CD4-positive, alpha-beta T cell (primary cell): ENCODE measurements at places on chromosomes 16 and 17.
A peak's percentile ranks its signal among the peaks of the same experiment; 100 is the strongest.

DNA sequence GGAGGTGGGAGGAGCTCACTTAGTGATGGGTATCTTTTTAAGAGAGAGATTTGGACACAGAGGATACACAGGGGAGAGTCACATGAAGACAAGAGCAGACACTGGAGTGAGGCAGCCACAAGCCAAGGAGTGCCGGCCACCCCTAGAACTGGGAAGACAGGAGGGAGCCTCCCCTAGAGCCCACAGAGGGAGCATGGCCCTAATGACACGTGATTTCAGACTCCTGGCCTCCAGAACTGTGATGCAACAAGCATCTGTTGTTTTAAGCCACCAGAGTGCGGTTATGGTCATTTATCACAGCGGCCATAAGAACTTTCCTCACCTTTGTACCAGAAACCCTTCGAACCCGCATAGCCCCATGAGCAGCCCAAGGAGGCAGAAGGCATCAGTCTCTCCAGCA is 33.3 kb downstream of the SLC38A8 start:
- DNase-seq, result no peak

- no peak for DNase-seq
Measured at GRCh38 chr16:11792410-11793241, 4.4 kb downstream of the ZC3H7A start.

- no peak for DNase-seq
Measured at GRCh38 chr16:23575834-23576233, 18.3 kb downstream of the UBFD1 start.

GRCh38 chr17:38873640-38874380 is 4.0 kb downstream of the LASP1 start:
- no peak for DNase-seq

DNA sequence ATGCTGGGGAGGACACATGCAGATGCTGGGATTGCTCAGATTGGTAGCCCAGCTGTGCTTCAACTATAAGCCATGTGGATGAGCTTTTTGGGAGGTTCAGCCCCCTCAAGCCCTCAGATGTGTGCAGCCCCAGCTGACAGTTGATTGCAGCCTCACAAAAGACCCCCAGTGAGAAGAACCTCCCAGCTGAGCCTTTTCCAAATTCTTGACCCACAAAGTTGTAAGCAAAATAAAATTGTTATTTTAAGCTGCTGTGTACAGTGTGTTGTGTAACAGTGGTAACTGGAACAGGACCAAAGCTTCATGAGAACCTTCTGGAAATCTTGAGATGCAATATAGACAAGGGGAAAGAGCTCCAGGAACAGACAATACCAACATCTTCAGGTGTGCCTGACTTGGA is 156.8 kb upstream of the IRX3 start:
- no peak for DNase-seq

DNA sequence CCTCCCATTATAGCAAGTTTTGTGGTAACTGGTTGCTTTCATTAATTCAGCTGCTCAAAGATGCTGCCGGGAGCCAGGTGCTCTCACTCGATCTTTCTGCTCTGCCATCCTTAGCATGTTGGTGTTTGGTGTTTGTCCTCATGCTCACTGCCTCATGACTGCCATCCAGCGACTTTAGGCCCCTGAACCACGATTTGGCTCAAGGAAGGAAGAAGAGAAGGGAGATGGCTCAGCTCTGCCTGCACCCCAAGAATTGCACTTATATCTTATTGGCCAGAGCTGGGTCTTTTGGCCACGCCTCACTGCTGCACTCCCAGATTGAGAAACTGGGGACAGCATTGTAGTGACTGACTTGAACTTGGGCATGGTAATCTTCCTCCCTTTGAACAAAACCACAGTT is 52.7 kb downstream of the ARSG start:
- DNase-seq, result no peak

DNA sequence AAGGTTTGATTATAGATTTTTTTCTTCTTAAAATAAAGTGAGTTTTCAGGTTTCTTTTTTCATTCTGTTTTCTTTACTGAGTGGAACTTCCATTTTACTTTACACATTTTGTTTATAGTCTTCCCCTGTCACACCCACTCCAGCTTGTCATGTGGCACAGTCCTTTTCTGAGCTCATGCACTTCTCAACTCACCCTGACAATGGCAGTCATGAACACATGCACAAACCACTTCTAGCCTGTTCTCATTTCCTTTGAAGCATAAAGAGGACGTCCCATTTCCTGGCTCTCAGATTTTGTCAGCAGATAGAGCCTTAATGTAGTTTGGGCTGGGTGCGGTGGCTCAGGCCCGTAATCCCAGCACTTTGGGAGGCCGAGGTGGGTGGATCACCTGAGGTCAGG is 168.0 kb downstream of the AHSP start:
- peak; percentile 93 for DNase-seq

- DNase-seq, result no peak
Measured at GRCh38 chr16:3759736-3760135, 42.4 kb upstream of the TRAP1 start.

DNA sequence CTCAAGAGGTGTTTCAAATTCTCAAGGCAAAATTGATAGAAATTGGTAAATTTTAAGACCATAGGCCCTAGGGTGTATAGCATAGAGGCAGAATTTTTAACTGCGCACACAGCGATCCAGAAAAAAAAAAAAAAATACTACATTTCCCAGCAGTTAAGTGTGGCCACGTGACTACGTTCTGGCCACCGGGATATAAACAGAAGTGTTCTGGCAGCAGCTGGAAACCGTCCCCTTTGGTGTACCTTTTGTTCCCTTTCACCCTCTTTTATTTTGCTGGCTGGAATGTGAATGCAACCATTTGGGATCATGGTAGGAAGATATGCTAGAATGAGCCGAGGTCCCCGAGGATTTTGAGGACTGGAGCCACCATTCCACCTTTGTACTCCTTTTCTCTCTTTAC is 52.7 kb upstream of the AKAP1 start:
- no peak for DNase-seq
